ENCODE measurements at places on chromosomes 12 and 14. TPM values are rescaled to one million over a fixed set of nuclear protein-coding genes. Genes with fewer than 3 reads are reported as not detected.

FGD4 gene
- total RNA-seq, result 19.2 TPM

DNA sequence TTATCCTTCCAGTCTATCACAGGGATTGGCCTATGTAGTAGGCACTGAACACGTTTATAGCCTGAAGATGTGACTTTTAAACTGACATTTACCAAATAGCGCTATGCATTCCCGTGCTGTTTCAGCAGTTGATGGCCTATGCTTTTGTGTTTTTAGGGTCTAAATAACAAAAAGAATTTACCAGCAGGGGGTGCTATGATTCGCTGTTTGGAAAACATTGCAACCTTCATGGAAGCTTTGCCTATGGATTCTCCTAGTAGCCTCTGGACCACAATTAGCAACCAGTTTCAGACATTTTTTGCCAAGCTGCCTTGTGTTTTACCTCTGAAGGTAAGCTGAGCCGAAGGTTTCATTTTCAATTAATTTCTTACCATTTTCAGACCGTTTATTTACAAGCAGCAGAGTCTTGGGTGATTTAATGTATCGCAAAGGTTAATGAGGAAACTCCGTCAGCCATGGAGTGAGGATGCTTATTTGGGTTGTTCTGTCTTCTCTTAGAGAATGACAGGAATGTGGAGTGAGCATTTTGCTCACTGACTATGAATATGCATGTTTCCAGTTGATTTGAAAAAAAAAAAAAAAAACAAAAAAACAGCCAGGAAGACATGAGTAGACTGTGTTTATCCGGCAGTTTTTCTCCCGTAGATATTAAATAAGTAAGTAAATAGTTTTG is 133.1 kb downstream of the PRIMA1 start:
- DNase-seq, result peak; percentile 52

HOXC4 gene
- 4.0 TPM for total RNA-seq

SDR9C7 gene
- total RNA-seq, result not detected

- no peak for DNase-seq
These were observed 537.0 kb downstream of the SLC6A15 start for GRCh38 chr12:84375449-84376170.

DNA sequence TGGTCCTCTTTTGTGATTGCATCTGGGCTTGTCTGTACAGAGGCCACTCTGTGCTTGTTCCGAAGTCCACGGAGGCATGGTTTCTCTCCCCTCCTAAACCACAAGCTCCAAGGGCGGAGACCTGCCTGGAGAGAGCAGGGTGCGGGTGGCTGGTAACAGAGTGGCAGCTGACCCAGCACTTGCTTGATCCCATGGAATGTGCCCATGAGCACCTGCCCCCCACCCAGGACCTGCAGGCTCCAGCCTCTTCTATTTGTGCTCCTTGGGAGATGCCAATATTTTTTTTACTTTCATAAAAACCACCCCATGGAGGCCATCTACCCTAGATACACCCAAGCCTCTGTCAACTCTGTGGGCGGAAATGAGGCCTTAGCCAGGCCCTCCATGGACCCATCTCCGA is 104.7 kb downstream of the PRMT8 start:
- no peak for DNase-seq

DNA sequence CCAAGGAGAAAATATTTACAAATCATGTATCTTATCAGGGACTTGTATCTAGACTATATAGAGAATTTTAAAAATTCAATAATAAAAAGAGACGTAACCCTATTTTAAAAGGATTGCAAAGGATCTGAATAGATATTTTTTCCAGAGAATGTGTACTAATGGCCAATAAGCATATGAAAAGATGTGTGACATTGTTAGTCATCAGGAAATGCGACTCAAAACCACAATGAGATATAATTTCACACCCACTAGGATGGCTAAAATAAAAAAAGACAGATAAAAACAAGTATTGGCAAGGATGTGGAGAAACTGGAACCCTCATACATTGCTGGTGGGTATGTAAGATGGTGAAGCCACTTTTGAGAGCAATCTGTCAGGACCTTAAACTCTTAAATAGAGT is 141.9 kb upstream of the BMP4 start:
- DNase-seq, result no peak

GRCh38 chr12:13220838-13221237 is 24.3 kb downstream of the EMP1 start:
- no peak for DNase-seq

PPP1R36 gene
- total RNA-seq, result 0.18 TPM

- DNase-seq, result no peak
These were observed 615.8 kb downstream of the SNAPC1 start for GRCh38 chr14:62378057-62378456.

PDZRN4 gene
- total RNA-seq, result not detected

DNA sequence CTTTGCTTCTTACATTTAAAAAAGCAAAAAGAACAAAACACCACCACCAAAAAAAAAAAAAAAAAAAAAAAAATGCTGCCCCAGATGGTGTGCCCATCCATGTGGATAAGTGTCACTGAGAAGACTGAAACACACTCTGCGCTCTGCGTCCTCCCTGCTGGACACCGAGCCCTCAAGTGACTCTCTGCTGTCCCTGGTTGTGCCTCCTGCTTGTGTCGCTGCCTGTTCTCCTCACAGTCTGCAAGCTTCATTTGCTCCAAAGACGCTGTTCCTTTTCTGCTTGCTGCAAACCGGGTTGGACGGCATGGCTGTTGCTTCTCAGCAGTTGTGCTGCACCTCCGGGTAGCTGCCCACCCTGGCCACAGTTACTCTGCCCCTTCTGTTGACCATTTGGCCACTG is 276.2 kb upstream of the ATP2B1 start:
- no peak for DNase-seq

DNA sequence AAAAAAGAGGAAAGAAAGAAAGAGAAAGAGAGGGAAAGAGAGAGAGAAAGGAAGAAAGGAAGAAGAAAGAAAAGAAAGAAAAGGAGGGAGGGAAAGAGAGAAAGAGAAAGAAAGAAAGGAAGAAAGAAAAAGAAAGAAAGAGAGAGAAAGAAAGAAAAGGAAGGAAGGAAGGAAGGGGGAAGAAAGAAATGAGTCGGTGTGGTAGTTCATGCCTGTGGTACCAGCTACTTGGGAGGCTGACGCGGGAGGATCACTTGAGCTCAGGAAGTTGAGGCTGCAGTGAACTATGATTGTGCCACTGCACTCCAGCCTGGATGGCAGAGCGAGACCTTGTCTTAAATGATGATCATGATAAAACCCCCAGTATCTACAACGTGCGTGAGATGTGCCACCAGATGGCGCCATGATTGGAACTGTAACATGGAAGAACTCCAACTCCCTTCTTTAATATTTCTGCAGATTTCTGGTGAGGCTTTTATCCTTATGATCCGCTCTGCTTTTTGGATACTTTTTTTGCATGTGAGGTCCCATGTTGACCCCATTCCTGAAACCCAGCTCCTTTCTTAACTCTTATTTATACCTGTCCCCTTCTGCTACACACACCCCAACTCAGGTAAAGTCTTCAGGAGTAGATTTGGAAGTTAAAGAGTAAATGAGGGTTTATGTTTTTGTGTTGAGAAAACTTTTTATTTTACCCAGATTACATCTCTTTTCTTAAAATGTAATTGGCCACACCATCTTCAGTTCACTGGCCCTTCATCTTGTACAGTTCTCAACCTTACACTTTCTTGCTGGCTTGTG is 25.6 kb downstream of the RNASE10 start:
- DNase-seq, result peak; percentile 76

DNA sequence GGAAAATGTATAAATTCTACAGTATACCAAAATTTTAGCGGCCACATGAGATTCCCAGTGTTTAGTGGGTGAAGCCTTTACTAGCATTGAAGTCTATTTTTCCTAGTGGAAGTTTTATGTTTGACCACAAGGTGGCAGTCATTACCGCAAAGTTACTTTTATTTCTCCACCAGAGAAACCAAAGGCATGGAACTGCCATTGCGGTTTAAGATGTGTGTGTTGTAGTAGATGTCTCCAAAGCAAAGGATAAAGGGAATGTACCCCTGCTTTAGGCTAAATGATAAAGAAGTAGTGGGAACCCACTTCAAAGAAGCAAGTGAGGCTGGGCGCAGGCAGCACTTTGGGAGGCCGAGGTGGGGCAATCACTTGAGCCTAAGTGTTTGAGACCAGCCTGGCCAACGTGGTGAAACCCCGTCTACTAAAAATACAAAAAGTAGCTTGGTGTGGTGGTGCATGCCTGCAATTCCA is 140.5 kb downstream of the PRKCH start:
- DNase-seq, result peak; percentile 77

DNA sequence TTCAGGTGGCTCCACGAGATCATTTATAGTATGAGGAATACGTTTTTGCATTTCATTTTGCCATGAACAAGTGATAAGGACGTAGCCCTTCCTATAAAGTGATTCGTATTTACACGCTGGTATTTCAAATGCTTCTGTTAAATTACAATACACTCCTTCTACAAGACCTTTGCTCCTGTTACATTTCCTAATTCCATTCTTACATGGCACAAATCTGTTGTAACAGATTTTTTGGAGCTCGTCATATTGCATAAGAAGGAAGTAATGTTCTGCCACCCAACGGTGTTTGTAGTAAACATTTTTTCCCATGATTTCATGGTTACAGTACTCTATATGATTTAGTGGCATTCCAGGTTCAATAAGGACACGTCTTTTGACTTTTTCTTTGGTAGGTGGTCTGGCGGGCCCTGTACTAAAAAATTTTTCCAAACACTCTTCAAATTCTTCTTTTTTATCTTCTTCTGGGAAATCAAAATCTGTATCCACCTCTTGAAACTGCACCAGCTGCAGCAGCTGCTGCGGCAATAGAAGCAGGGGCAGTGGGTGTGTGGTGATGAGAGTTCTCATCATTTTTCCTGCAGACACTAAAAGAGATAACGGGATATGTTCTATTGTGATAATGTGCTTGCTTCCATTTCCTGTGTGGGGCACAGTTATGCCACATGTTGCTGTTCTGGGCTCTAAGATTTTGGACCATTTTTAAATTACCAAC is 4.2 kb downstream of the RNASE9 start:
- no peak for DNase-seq

DNA sequence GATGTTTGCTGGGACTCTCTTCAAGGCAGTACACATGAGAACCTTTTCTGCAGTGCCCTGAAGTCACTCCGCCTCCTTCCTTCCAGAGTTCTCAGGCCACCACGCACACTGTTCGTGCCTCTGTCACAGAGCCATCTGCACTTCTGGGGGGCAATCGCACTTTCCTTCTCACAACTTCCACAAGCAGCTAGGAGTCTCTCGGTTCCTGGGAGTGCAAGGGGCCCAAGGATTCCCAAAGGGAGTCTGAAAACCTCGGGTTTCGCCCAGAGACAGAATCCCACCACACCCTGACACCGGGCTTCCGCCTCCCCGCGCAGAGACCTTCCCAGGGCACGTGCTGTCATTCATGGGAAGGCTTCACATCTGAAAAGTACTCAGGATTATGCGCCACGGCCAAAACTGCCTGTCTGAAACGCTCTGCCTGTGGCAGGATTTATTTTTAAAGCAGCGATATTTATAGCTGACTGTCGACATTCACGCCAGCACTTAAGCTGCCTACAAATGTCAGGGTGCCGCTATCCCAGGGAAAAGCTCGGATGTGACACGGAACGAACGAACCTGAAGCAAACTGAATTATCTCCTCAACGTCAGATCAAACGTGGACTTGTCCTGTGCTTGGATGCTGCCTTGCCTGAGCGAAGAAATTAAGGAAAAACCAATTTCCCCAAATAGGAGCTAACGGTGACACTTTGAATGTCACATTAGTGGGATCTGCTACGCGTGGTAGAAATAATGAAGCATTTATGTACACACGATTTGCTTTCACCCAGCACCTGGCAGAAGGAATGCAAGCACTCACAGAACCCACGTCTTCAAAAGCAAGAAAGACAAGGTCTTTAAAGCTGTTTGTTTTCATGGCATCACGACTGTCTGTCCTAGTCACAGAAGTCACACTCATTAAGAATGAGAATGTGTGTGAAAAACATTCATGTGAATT is 154.0 kb downstream of the PIWIL1 start:
- DNase-seq, result no peak

OR6C2 gene
- not detected for total RNA-seq

GRIN2B gene
- 0.08 TPM for total RNA-seq

COX14 gene
- 85.6 TPM for total RNA-seq

DNA sequence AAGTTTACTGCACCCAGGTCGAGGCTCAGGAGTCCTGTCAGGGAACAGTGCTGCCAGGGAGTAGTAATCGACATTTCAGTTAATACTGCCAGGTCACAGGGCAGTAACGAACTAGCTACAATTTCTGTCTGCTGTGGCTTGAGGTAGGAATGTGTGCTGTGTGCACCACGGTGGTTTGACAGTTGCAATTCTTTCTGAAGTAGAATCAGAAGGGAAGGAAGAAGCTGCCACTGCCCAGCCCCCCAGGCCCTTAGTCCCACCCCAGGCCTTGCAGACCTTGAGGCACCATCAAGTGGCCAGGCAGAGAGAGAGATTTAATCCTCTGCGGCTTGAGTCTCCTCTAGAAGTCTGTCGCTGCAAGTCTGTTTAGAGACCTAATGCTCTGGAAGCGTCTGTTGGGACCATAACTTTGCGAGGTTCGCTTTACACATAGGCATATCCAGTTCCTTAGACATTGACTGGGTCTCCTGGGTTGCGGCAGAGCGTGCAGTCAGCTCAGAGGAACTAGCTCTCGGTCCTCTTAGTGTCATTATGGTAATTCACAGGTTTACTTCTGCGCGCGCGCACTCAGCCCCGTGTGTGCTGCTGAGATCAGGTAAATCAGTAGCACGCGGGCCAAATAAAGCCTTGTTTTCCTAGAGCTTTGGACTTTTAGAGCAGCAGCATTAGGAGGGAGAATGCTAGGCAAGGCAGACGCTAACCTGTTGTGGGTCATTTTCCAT is 9.8 kb downstream of the NKX2-1 start:
- DNase-seq, result no peak

GRCh38 chr14:54881235-54881760 is 21.3 kb downstream of the GCH1 start:
- no peak for DNase-seq

RDH16 gene
- not detected for total RNA-seq

GRCh38 chr12:51548241-51548640 is 42.8 kb upstream of the SCN8A start:
- DNase-seq, result no peak

GRCh38 chr14:78181270-78181669 is 11.1 kb downstream of the NRXN3 start:
- DNase-seq, result no peak

- peak; percentile 72 for DNase-seq
These were observed 707.5 kb upstream of the TMEM132C start for GRCh38 chr12:127559349-127560040.

GRCh38 chr14:34180434-34180833 is 229.6 kb upstream of the EGLN3 start:
- peak; percentile 23 for DNase-seq

- DNase-seq, result no peak
These were observed 277.7 kb downstream of the VRK1 start for GRCh38 chr14:97074856-97075255.

DNA sequence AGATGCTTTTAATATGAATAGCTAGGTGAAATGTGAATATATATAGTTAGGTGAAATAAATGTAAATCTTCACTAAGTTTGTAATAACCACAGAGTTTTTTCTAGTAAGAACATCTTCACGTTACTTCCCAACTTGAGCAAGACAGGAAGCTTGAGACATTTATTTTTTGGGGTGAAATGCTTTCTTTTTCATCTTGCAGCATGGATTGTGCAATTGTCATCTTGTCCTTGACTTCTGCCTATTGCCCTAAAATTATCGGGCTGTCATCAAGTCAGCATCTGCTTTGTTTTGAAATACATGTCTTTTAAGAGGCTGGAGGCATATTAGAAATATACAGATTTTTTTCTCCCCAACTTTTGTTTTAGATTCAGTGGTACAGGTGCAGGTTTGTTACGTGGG is 433.9 kb downstream of the PCNX1 start:
- DNase-seq, result no peak
